ENCODE measurements at places on chromosomes 7 and 10.

DNA sequence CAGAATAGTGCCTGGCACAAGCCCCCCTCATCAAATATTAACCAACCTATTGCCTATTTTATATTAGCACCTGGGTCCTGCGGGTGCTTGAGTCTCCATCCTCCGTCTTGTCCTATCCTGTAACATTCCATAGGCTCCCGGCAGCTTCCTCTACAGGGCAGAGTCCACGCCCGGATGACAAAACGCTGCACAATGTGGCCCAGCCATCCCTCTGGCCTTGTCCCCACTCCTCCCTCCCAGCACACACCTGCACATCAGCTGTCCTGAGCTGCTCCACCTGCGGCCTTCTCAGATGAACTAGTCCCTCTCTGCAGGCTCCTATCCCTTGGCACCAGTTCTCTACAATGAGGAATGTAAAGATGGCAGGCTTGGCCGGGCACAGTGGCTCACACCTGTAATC, 153.5 kb upstream of the PDE1C start:
- DNase-seq, result no peak

DNA sequence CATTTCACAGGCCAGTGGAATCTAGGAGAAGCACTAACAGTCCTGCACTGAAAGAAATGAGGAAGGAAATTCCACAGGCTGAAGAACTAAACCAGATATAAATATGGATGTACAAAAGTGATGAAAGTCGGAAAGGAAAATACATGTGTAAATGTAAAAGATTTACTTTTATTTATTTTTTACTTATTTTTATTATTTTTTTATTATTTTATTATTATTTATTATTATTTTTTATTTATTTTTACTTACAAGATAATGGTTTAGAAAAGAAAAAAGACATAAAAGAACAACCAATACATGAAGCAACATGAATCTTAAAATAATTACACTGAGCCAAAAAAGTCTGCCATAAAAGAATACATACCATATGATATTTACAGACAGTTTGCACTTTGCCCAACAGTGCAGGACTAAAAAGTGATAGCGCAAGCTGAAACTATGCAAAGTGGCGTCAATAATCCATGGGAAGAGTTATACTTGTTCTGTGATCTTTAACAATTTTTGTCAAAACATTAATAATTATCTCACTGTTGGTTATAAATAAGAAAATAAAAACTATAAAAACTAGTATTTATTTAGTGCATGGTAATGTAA, 317.8 kb upstream of the MKI67 start:
- DNase-seq, result no peak

DNA sequence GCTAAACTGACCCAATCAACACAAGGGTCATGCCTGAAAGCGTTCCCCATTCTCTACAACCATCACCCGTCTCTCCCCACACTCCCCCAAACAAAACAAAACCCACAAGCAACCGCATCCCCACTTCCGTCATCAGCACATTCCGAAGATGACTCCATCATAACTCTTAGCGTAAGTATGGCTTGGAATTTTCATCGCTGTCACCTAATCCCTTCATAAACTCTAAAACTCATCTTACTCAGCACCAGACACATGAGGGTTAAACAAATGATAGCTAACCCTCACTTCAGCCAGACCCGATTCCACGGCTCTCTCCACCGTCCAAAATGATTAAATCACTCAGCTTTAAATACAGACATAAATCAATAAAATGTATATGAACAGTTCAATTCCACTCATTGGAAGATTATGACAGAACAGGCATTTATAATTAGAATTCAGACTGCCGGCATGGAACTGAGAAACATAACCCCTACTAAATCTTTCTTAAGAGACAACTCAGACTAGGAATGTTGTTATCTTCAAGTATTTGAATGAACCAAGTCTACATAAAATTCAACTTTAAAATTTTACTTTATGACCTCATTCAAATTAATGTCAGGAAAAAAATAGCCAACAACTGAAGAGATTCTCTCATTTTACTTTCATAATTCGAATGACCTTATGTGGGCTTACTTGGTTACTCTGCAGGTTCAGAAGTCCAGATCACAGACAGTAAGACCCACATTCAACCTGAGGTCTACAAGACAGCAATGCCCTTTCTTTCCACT, 215.9 kb downstream of the PARD3 start:
- no peak for DNase-seq

GRCh38 chr10:130261766-130262165, 125.6 kb downstream of the GLRX3 start:
- DNase-seq, result no peak

GRCh38 chr10:57186201-57186600, 825.1 kb upstream of the ZWINT start:
- no peak for DNase-seq

- DNase-seq, result no peak
Measured at GRCh38 chr10:71990706-71991269, 26.6 kb downstream of the CHST3 start.

- DNase-seq, result no peak
Measured at GRCh38 chr10:137606-138005, 2.4 kb downstream of the ZMYND11 start.

DNA sequence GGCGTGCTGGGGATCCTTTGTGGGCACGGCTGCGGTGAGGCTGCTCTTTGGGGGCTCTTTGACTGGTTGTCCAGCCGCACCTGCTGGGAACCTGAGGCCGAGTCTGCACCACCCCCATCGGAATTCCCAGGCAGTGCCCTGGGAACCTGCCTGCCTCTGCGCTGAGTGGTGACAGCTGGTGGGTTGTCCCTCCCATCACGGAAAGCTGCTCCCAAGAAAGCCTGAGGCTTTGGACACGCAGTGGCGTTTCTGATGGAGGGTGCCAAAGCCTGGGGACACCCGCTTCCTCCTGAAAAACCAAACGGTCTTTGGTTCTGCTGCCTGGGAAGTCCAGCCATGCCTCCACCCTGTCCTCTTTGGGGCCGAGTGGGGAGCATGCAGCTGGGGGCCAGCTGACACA, 21.4 kb upstream of the SHH start:
- DNase-seq, result no peak

GRCh38 chr7:83850125-83850524, 201.2 kb upstream of the SEMA3E start:
- no peak for DNase-seq

DNA sequence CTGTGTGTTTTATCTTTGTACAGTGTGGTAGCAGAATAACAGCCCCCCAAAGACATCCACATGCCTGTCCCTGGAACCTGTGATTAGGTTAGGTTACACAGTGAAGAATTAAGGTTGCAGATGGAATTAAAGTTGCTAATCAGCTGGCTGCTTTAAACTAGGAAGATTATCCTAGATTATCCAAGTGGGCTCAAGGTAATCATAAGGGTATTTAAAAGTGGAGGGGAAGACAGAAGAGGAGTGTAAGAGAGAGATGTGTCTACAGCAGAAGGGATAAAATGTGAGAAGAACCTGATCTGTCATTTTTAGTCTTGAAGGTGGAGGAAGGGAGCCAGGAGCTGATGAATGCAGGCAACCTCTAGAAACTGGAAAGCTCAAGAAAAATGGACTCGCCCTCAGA, 117.6 kb downstream of the ARHGAP22 start:
- no peak for DNase-seq

GRCh38 chr7:140645166-140645900, 4.7 kb upstream of the DENND2A start:
- DNase-seq, result no peak

DNA sequence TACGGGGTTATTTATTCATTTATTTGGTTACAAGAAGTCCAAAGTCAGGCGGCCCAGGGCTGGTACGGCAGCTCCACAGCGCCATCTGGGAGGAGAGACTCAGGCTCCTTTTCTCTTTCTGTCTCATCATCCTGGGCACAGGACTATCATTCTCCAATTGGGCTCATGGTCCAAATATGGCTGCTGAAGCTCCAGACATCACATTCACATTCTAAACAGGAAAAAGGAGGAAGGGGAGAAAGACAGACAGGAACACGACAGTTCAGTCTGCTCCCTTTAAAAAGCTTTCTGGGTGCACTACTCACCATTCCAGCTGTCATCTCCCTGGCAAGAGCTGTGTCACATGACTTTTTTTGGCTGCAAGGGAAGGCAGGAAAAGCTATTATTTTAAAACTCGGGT, 74.4 kb upstream of the PDZD8 start:
- DNase-seq, result no peak

DNA sequence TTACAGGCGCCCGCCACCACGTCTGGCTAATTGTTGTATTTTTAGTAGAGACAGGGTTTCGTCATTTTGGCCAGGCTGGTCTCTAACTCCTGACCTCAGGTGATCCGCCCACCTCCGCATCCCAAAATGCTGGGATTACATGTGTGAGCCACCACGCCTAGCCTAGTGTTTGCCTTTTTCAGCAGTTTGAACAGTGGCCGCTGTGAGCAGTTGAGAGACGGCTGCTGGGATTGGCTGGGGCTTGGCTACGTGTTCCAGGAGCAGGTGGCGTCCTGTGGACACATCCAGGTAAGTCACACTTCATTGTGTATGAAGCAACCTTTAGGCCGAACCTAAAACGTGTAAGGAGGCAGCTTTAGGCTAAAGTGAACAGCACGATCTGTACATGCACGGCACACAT, 231.8 kb upstream of the PITRM1 start:
- DNase-seq, result no peak

- no peak for DNase-seq
Measured at GRCh38 chr10:114077347-114077746, 33.7 kb downstream of the ADRB1 start.

GRCh38 chr10:35564341-35564968, 40.7 kb upstream of the GJD4 start:
- DNase-seq, result no peak

DNA sequence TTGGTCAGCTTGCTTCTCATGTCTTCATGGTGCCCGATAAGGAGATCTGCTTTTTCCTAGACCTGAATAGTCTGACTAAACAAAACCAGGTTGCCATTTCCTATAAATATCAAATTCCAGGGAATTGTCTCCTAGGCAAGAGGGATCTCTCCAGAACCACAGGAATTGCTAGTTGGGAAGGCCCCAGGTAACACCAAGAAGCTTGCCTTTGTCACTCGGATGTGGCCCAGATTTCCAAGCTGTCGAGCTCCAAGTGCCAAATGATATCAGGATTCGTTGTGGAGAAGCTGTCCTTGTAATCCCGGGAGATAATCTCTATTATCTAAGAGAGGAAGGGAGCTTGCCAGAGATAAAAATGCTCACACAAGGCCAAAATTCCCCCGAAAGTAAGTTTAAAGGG, 1288.5 kb upstream of the AUTS2 start:
- no peak for DNase-seq

DNA sequence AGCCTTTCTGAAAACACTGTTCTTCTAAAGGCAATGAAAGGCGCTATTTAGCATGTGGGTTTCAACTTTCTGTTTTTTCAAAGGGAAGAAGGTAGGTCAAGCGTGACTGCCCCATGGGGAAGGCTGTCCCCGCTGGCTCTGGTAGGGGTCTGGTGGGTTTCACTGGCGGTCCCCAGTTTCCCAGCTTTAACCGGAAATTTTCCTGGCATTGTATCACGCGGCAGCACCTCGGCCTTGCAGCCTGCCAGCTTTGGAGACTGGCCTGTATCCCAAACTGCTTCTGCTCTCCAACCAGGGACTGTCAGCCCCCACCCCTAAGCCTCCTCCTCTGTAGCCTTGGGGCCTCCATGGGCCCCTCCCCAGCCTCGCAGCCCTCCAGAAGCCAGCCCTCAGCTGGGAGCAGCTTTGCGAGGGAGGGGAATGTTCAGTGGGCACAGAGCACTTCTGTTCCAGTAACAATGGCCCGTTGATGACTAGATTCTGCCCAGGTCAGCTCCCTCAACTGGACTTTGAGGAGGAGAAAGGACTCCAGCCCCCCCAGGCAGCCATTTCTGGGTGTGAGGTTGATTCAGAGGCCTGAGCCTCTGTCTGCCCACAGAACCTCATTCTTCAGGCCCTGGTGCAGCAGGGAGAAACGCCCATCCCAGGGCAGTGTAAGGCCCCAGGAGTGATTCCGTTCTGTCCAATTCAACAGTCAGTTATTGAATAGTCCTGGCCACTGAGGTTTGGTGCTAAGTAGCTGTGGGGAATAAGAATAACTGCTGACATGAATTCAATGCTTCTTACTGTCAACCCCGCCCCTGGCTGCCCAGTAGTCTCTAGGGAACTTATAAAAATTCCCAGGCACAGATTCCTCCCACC, 17.1 kb downstream of the CHST3 start:
- DNase-seq, result no peak

DNA sequence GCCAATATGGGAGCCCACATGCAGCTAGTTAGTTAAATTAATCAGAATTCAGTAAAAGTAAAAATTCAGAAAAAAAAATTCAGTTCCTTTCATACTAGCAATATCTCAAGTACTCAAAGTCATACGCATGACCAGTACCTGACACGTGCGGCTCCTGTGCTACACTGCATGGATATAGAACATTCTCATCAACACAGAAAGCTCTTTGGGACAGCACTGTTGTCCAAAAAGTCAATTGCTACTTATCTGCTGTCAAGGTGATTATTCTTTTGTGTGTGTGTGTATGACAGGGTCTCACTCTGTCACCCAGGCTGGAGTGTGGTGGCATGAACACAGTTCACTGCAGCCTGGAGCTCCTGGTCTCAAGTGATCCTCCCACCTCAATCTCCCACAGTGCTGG, 14.9 kb upstream of the ANAPC16 start:
- no peak for DNase-seq

- DNase-seq, result no peak
Measured at GRCh38 chr10:78408671-78409472, 375.2 kb downstream of the RPS24 start.

- DNase-seq, result no peak
Measured at GRCh38 chr7:3899559-3899991, 598.5 kb downstream of the SDK1 start.

- DNase-seq, result no peak
Measured at GRCh38 chr10:12777840-12778585, 223.5 kb downstream of the CCDC3 start.

DNA sequence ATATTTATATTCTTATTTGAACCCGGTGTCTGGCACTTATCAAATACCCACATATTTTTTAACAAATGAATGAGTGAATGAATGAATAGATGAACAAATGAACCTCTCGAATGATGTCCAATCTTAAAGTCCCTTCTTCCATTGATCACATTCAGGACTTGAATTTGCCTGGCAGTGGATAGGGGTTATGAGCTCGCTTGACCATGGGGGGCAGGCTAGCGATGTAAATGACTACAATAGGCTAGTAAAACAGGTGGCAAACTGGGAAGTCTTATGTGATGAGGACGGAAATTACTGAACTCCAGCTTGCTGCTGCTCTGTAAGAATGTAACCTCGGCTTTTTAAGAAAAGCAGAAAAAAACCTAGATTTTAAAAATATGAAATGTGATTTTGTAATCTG, 247.7 kb upstream of the DKK1 start:
- no peak for DNase-seq

DNA sequence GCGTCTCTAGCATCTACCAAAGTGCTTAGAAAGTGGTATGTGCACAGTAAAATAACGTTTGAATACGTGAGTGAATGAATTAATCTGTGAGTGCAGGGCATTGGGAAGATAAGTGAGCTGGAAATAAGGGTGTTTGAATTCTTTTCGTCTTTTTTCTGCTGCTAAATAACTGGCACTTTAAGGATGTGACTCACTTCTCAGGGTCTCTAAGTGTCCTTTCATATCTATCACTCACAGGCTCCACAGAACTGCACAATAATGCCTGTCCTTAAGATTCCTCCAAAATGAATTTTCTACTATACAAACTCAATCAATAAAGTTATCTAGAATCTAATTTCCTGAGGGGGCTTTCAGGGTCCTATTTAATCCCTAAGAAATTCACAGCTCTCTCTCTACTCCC, 3.2 kb upstream of the DGKB start:
- no peak for DNase-seq

Data from stimulated activated CD8-positive, alpha-beta memory T cell treated with anti-CD3 and anti-CD28 coated beads, Interleukin-7, amount 100 ng/mL, for 48 hours (primary cell).